Germinal center (tissue), 1 donor: ENCODE measurements at places on chromosomes 12 and 14.

GRCh38 chr12:48775299-48775698 is 13.6 kb downstream of the ADCY6 start:
- DNase-seq = no peak

DNA sequence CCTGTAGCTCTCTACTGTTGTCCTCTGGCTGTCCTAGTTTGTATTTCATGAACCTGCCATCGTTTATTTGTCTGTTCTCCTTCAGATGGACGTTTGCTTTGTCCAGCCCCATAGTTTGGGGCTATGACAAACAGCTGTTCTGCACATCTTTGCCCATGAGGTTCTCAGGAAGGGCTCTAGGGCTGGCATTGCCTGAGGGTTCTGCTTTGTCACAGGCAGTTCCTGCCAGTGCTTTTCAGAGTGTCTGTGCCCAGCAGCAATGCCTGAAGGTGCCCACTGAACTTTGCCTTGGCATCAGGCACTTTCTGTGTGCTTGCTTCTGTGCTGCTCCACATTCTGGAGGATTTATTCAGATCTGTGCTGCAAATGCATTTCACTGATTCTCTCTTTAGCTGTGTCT is 361.3 kb downstream of the TMEM121 start:
- no peak for DNase-seq

- no peak for DNase-seq
Measured at GRCh38 chr14:34964977-34965764, 17.6 kb upstream of the SRP54 start.

DNA sequence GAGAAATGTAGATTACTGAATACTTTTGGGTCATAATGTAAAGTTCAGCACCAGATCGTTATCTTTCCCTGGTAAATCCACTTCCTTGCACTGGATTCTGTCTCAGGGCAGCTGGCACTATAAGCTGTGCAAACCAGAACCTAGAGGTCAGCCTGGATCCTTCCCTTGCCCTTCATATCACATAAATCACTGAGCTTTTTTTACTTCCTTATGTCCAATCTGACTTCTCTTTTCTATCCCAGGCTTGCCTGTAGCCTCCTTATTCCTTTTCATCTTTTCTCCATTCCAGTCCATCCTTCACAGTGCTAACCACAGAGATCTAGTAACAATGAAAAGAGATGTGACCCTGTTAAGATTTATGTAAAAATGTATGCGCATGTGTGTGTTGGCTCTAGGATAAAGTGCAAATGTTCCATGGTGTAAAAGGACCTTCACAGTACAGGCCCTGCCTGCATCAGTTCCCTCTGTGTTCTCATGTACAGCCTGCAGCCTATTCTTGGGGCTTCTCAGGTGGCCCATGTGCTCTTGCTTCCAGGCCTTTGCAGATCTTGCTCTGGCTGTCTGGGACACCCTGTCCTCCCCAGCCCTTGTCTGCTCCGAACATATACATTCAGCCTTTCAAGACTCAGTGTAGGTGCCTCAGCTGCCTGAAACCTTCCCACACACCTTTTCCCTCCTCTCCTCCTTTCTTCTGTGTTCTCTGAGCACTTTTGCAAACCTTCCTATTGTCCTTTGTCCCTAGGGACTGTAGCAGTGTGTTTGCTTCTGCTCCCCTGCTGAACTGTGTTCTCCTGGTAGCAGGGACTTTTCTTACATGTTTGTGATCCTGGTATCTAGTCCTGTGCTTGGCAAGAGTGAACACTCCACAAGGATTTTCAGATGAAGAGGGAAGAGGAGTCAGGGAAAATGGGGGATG is 30.0 kb downstream of the PELI2 start:
- no peak for DNase-seq
